ENCODE measurements at places on chromosomes 6 and 20.

- no peak for DNase-seq
Observed at GRCh38 chr6:3351105-3351676, 92.4 kb downstream of the PSMG4 start.

GRCh38 chr20:3312940-3313682 lies 74.1 kb upstream of the SLC4A11 start:
- DNase-seq: no peak

DNA sequence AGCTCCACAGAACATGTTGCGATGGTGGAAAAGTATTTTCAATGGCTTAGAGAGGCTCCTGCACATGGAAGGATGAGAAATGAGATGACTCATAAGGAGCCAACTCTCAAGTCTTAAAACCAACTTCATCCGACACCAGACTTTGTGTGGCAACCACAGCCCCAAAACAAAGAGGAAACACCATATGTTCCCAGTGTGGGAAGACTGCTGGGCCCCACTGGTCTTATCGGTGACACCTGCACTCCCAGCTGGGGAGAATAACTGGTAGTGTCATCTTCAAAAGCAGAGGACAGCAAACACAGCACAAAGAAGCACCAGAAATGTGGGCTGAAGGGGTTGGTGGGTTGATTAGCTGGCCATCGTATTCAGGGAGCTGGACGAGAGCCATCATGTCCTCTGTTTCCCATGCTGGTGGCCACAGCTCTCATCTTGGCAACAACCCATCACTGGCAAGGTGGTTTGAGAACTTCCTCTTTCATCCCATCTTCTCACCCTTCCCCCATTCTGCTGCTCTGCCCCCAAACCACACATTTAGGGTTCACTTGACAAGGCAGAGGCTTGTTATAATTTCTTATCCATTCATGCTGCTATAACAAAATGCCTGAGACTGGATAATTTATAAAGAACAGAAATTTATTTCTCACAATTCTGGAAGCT lies 46.0 kb upstream of the TASP1 start:
- no peak for DNase-seq

GRCh38 chr6:127212376-127212775 lies 54.3 kb upstream of the RNF146 start:
- DNase-seq: no peak

GRCh38 chr6:119801056-119801455 lies 451.5 kb upstream of the MAN1A1 start:
- DNase-seq: no peak

DNA sequence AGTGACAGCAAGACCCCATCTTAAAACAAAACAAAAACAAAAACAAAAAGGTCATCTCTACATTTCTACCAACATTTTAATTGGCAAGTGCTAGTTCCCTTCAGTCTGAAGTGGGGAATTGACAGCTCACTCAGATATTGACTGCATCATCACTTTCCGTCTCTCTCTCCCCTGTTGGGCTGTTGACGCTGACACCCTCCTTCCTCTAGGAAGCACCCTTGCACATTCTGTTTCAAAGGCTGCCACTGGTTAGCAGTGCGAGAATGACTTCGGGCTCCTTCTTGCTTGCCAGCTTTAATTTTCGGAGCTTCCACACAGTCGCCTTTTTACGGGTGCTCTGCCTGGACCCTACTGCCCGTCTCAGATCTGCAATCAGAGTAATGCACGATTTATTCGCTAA lies 96.6 kb upstream of the INSM1 start:
- DNase-seq: no peak

DNA sequence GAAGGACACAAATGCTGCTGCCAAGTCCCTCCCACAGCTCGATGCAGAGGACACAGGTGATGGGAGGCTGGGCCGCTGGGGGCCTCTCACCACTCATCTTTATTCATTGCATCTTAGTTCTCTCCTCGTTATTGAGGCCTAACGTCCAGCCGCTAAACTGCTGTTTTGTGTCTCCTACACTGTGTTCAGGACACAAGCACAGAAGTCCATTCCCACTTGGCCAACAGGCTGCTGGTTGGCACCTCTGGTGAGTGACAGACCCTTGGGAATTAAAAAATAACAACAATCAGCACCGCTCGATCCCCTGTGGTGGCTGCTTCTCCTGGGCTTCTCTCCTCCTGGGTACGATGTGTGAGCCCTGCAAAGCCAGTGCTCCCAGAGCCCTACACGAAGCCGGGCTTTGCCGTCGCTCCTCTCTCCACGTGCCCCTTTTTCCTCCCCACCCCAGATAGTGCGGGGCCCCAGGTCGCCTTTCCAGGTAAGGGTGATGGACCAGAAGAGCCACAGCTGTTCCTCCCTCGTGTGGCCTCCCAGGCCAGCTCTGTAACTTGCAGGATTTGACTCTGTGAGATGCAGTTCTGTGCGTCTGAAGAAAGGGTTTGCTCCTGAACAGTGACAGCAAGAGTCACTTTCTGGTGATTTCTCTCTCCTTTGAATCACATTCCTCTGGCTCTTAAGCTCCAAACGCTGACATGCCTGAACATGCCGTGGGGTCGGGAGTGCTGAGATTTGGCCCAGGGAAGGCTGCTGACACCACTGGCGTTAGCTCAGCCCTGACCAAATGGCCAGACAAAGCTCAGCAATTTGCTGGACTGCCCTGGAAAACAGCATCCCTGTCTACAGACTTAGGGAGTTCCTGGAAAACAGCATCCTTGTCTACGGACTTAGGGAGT lies 59.3 kb downstream of the DLL1 start:
- no peak for DNase-seq

GRCh38 chr20:32357375-32357868 lies 709 bp upstream of the ASXL1 start:
- no peak for DNase-seq

DNA sequence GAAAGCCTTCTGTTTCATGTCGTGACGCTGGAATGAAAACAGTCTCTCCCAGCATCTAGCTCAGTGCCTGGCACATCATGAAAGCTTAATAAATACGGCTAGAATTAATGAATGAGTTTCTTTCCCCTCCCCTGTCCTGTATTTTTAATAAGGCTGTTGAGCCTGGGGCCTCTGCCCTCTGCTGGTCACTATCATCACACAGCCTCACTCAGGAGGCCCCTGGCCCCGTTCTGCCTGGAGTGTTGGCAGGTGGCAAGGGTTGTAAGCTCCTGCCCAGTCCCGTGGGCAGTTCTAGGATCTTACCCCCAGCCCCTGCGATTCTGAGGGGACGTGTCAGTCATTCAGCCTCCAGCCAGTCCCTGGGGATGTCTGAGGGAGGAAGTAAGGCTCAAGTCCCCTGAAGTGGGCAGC lies 41.4 kb downstream of the PHACTR3 start:
- no peak for DNase-seq

- no peak for DNase-seq
Observed at GRCh38 chr6:79313254-79313653, 78.8 kb upstream of the HMGN3 start.

DNA sequence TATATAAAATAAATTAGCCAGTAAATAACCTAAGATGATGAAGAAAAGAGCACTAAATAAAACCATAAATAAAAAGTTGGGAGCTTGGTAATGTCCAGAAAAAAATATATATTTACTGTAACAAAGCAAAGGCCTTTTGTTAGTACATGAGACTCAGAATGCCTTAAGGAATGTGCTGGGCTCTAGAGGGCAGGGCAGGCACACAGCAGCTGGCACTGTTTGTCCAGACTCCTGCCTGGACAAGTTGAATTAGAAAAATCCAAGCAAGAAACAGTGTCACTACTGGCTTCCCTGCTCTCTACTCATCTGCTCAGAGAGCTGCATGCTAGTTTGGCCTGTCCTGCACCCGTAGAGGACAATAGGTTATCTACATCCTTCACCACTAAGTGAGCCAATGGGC lies 8.8 kb downstream of the DEFB129 start:
- no peak for DNase-seq

DNA sequence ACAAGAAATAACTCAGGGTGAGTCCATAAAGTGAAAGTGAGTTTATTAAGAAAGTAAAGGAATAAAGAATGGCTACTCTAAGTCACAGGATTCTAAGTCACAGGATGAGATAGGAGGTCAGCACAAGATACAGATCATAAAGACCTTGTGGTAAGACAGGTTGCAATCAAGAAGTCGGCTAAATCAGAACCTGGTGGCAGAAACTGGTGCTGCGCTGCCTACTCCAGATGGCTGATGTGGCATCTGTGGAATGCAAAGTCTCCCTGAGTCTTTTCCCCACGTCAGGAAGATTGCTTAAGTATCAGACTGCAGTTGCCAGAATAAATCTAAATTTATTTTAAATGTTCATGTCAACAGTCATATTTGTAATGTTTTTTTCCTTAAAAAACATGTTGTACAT lies 10.7 kb upstream of the KCNK15 start:
- no peak for DNase-seq

DNA sequence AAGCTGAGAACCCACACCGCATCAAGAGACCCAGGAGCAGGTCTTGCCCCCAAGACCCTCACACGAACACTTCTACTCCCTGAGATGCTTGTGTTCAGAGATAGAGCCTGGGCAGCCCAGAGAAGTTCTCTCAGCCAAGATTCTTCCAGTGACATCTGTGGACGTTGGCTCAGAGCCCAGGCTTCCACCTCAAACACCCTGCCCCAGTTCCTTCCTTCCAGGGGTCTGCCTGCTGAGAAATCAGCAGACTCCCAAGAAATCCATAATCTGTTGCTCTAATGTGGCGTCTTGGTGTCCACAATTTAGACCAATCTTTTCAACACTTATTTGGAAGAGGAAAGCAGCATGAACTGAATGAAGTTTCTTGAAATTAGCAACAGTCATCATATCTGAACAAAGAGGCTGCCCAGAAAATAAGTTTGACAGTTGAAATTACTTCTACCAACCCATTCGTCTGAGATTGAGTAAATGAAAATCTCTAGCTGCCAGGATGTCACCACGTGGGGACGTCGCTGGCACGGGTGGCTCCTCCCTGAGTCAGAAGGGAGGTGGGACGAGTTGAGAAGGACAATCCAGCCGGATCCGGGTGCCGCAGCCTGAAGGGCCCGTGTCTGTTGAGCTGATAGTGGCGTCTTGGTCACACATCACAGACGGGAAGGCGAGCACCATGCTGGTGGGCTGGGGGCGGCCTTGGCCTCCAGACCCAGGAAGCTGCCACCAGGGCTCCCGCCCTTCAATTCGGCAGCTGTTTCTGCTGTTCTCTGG lies 400.9 kb downstream of the TAF4 start:
- DNase-seq: no peak

GRCh38 chr6:154683756-154684523 lies 49.3 kb upstream of the SCAF8 start:
- DNase-seq: no peak

DNA sequence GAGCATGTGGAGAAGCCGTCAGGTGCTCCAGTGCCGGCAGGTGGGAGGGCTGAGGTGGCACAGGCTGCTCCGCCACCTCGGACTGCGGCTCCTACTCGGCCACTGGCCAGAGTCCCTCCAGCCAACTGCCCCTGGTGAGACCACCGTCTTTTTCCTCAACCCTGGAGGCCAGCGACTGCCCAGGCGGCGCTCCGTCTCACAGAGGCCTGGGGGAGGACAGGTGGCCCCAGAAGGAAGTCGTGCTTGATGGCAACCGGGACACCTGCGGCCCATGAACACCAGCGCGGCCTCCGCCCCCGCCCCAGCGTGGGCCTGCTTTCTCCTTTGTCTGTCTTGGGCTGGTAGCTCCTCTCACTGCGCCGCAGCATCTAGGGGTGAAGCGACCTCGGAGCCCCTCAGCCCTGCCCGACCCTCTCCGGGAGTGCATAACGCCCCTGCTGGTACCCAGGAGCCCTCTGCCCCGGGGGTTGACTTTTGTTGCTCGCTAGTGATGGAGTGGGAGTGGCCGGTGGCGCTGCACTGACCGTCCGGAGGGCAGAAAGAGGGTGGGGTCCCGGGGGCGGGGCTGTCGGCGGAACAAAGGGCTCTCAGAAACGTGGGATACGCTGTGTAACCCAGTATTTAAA lies 706 bp upstream of the TUBB2B start:
- DNase-seq: no peak

DNA sequence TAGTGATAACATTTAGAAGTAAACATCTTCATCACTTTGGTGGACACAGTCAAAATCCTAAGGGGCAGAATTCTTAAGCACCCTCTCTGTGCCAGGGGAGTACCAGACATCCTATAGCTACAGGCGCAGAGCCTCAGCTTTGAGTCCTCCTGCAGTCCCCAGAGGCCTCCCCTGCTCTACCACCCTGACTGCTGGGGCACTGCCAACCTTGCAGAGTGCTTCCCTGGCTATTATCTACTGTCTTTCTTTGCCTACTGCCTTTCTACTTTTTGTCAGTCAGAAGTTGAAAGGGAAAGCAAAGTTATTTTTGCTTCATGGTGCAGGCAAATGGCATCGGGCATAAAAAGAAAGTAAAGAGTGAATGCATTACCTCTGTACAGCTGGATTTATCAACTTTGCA lies 80.1 kb downstream of the AIG1 start:
- no peak for DNase-seq

GRCh38 chr6:149763866-149764265 lies 14.3 kb downstream of the PCMT1 start:
- DNase-seq: no peak

GRCh38 chr6:105522626-105523322 lies 119.9 kb upstream of the PREP start:
- DNase-seq: no peak

DNA sequence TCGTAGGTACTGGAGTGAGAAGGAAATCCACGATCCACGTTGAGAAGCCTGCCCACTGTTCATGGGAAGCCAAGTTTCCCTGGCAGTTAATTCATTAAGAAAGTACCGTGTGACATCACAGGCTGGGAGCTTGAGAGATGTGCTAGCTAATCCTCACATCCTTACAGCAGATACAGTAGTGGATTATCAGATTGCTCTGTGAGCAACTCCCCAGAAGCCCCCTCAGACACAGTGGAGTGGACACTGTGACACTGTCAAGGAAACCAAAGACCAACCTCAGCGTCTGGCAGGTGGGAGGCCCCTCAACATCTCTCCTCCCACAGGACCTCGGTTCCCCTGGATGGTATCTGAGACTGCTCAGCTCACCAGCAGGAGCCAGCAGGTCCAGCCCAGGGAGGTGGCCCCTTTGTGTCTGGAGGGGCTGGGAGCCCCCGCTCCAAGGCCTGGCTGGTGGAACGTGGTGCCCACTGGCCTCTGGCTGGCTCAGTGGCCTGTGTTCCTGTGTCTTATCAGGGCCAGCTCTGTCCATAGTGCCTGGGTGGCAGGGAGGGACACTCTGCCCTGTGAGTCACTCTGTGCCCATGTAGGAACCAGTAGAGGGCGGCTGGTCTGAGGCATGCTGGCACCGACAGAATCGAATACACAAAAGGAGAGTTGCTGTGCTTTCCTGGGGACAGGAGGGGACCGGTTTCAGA lies 7.2 kb downstream of the PYGB start:
- no peak for DNase-seq

DNA sequence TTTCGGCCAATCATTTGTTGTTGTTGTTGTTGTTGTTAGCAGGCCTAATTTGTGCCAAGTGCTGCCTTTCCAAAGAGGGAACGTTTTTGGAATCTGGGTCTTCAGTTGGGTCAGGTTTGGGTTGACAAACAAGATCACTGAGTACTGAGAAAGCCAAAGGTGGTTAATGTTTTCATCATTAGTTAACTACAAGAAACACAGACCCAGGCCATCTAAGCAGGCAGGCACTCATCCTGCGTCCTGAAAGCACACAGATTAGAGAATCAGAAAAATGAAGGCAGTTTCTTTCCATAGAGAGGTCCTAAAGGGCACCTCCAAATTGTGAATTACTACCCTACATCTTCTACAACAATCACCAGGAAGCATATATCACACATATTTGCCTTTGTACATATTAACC lies 15.1 kb upstream of the SIRPG start:
- DNase-seq: no peak

GRCh38 chr20:17940224-17940971 lies 28.2 kb downstream of the SNX5 start:
- no peak for DNase-seq
